ENCODE measurements at places on chromosomes 4 and X.
A peak's percentile ranks its signal among the peaks of the same experiment; 100 is the strongest.

DNA sequence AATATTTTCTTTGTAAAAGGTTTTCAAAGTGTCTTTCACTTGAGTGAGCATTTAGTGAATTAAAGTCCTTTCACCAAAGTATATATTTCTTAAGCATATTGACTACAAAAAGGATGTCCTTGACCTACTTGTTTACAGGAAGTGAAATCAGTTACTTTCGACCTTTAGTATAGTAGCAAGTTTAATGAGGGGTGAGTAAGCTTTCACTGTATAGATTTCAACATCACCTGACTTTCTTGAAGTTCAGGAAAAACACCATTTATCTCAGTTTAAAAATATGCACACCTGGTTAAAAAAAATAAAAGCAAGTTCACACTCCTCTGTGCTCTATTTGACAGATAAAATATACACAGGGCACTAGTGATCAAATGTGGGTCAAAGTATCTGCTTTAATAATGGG lies 88.1 kb downstream of the CCSER1 start:
- no peak for DNase-seq

DNA sequence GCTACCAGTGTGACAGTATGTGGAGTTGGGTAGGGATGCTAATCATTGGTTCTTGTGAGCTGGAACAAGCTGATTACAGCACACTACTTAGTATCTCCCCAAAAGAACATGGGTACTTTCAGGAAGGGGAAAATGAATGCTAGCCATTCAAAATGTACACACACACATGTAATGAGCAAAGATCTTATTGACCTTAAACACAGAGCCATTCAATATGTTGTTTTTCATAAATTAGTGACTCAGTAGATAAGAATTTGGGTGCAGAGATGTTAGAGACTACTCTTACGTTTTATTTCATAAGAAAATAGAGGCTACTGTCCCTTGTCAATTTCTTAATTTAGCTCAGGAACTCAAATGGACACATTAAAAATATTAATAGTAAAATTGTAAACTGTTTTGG lies 509.5 kb upstream of the ATOH1 start:
- DNase-seq = no peak

DNA sequence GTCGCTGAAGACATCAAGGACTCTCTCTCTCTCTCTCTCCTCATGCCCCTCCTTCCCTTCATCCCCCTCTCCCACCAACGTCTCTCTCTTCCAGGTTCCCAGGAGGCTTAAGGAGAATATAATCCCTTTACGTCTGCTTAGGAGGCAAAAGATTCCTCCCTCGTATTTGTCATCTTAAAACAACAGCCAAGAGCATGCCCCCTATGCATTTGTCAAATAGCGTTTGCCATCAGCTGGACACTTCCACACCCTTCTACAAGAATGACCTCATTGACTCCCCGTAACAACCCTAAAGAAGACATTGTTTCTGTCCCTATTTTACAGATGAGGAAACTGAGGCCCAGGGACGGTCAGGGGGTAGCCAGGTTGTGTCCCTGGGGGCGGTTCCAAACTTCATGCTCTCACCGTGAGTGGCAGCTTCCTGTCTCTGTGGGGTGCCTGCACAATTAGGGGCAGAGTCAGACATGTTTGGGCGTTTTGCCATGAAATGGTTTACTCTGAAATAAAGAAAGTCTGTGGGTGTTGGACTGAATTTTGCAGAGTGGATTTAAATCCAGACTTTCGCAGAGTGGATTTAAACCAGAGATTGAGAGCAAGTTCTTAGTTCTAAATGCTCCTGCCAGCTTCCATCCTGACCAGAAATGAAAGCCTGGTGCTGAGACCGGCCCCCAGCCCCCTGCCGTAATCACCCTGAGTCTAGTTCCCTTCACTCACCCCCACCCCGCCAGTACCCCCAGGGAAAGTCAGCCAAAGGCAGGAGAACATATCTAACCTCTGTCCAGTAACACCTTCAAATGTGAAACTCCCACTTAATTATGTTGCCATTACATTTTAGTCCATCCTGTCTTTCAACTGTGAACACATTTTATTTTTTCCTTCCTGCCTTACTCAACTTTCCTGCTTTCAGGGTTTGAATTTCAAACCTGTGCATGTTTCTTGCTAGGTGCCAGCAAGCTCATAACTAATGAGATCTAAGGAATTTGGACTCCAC lies 44.3 kb upstream of the TBL1X start:
- no peak for DNase-seq

DNA sequence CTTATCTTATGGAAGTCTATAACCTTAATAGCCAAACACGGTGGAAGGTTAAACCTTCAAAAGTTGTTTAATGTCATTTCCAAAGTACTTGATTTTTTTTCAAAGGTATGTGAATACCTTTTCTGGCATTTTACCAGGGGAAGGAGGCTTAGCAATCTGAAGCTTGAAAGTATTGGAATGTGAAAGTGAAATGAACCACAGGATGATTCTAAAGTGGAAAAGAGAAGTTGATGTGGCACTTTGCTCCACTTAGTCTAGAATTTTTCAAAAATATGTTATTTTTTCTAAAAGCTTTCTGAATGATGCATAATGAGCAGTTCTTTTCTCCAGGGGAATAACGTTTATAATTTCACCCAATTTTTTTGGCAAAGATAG lies 19.2 kb downstream of the PI4K2B start:
- no peak for DNase-seq

- DNase-seq = no peak
Measured at GRCh38 chr4:3116955-3117354, 42.5 kb downstream of the HTT start.

DNA sequence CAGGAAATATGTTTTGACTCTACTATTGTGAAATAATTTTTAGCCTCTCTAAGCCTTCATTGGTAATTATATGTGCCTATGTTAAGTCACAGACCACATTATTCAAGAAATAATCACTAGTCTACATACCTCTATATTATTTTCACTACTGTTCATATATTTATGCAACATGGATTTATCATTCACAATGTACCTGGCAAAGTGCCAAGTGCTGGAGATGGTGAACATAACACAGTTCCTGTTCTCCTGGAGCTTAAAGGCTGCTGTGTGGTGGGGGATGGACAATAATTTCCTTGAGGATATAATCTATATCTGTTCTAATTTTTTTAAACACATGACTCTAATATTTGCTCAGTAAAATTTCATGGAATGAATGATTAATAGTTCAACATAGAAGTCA lies 527.7 kb upstream of the CXorf51A start:
- DNase-seq = no peak

- no peak for DNase-seq
Measured at GRCh38 chr4:100895556-100896197, 377.9 kb upstream of the EMCN start.

DNA sequence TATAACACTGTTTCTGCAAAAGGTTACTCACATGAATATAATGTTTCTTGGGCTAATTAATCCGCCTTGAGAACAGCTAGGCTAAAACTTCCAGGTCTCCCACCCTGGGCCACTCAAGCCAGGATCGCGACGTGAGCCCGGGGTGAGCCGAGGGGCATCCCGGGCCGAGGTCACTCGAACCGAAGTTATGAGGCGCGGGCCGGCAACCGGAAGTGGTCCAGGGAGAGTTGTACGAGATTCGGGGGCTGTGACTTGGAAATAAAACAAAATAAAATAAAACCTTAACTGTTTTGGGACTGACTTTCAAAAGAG lies 317 bp downstream of the CMC4 start:
- no peak for DNase-seq

- DNase-seq = no peak
Measured at GRCh38 chrX:6184900-6185515, 43.7 kb downstream of the NLGN4X start.

DNA sequence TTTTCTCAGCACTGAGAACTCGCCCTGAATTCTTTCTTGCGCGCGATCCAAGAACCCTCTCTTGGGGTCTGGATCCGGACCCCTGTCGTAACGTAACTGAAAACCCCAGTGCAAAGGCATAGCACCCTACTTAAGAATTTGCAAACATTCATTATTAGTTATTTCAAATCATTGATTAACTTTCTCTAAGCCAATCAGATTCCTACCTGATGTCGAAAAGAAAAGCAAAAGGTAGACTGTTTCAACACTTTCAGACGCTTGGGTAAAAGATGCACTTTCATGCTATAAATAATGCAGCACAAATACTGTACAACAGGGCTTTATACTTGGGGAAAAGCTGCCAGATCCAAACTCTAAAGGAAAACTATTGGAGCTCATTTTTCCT lies 817 bp upstream of the WDR19 start:
- DNase-seq = no peak

- no peak for DNase-seq
Measured at GRCh38 chr4:99591757-99592156, 17.1 kb downstream of the MTTP start.

DNA sequence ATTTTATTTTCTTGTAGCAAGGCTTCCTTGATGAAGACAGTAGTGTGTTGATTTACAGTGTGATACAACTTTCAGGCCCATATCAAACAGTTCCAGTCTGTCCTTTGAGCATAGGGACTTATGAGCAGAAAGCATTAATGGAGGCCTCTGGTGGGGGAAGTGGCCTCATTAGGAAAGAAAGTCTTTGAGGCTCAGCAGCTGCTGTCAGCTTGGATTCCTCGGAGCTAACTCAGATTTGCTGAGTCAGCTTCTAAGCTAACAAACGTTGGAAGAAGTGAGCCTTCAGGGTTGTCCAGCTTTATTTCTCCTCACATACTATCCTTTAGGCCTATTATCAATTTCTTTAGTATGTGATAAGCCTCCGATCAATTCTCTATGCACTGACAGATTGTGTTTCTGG lies 15.8 kb upstream of the SFRP2 start:
- no peak for DNase-seq

- DNase-seq = no peak
Measured at GRCh38 chr4:172202480-172203076, 389.4 kb downstream of the GALNTL6 start.

DNA sequence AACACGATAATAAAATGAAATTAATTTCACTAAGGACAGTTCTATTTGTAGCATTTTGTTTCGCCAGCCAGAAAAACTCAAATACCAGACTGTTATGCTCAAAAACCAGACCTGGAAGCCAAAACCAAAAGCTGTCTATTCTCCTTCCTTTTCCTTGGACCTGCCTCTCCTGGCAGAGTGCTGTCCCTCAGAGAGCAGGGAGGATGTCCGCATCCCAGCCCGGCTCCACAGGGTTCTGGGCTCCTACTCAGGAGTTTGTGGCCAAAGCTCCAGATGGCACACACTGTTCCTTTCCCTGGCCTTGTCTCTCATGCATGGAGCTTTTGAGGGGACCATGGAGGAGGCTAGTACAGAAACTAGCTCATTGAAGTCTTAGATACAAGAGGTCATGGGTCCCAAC lies 41.9 kb upstream of the C1QTNF7 start:
- peak; percentile 66 for DNase-seq
